GM12864 (cell line): ENCODE measurements at places on chromosomes 12 and 14.

- DNase-seq, result no peak
Observed at GRCh38 chr12:62618319-62618718, 151.7 kb downstream of the MON2 start.

DNA sequence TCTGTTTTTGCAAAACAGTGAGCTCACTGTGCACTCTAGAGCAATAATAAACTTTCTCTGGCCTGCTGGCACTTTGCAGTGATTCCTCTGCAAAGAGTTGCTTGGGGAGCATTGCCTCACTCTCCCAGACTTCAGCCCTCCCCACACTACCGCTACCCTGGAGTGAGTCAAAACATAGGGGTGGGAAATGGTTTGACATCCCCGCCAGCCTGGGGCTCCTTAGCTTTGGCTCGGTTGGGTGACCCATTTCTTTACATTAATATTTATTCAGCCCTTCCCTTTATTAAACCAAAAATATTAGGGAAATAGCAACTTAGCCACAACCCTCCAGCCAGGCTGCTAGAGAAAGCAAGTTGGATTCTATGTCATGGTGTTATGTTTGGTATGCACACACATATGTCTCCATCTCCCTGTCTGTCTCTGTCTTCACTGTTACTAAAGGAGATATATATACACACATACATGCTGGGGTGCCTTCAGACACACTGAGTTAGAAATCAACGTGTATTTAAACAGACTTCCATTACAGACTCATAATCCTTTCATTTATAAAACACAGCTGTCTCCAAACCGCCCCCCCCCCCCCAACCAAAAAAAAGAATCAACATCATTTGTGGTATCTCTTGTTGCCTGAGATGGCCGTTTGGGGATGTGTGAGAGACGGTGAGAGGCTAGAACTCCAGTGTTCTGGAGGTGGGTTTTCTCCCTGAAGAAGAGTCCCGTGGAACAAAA is 3.4 kb upstream of the IRF2BPL start:
- no peak for DNase-seq

GRCh38 chr14:24095271-24096068 is 1.4 kb downstream of the PCK2 start:
- DNase-seq, result peak; percentile 93

DNA sequence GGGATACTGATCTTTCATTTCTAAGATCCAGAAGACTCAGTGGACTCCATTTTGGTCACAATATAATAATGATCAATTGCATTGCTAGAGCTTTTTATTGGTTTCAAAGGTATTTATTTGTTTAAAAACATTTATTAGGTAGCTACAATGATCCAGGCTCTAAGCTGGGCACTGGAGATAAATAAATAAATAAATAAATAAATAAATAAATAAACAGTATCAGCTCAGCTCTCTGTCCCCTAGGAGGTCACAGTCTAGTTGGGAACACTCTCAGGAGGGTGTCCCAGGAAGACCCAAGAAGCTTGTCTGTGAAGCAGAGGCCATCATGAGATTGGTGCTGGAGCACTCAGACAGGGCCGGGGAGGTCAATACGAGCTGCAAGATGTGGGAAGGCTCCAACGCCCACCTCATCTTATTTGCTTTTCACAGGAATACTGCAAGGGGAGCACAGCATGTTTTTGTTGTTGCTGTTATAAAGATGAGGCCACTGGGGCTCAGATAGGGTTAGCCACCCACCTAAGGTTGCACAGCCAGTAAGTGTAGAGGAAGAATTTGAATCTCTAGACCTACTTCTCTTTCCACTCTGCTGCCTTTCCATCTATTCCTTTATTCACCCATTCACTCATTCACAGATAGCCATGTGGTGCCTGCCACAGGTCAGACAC is 15.5 kb downstream of the ASB2 start:
- no peak for DNase-seq

GRCh38 chr14:104382361-104383087 is 197.0 kb upstream of the C14orf180 start:
- DNase-seq, result no peak

- no peak for DNase-seq
Observed at GRCh38 chr14:94021416-94022157, 4.6 kb upstream of the OTUB2 start.

DNA sequence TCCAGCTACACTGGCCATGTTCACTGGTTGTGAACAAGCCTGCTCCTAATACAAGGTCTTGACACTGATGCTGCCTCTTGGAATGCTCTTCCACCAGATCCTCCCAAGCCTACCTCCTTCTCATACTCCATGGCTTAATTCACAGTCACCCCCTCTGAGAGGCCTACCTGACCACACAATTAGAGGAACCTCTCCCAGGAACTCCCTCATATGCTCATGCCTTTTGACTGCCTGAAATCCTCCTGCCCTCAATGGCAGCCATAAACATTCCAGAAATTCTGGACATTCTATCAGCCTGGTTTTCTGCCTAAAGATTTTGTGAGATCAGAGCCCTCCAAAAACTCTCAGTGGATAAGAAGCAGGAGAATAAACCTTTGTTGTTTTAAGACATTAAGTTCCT is 340.2 kb downstream of the C12orf75 start:
- DNase-seq, result no peak

DNA sequence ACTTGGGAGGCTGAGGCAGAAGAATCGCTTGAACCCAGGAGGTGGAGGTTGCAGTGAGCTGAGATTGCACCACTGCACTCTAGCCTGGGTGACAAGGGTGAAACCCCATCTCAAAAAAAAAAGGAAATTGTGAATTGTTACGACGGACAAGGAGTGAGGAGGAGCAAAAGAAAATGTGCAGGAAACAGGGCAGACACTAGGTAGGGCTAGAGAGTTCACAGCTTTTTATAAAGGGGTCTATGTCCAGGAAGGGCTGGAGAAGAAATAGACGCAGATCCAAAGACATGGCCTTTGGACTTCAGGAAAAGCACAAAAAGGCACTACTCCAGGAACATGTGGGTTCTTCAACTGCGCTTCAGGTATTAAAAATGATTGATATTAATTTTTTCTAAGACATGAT is 34.4 kb downstream of the ATG14 start:
- DNase-seq, result no peak

DNA sequence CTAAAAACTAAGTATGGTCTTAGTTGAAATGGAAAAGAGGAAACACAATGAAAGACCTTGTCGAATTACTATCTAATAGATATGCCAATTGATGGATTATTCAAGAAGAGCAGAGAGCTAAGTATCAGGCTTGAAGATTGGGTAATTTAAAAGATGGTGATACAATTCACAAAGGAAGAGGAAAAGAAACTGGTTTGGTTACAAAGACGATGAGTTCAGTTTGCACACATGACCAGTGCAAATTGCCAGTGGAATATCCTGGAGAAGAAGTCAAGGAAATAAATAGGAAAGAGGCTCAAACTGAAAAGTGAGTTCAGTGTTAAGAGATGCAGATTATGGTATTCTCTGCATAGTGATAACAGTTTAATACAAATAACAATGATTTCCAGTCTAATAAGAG is 2.5 kb upstream of the RAP1B start:
- DNase-seq, result no peak

GRCh38 chr12:93245543-93245942 is 132.2 kb upstream of the NUDT4 start:
- DNase-seq, result peak; percentile 67

- no peak for DNase-seq
Observed at GRCh38 chr14:105151838-105152793, 16.5 kb downstream of the JAG2 start.

DNA sequence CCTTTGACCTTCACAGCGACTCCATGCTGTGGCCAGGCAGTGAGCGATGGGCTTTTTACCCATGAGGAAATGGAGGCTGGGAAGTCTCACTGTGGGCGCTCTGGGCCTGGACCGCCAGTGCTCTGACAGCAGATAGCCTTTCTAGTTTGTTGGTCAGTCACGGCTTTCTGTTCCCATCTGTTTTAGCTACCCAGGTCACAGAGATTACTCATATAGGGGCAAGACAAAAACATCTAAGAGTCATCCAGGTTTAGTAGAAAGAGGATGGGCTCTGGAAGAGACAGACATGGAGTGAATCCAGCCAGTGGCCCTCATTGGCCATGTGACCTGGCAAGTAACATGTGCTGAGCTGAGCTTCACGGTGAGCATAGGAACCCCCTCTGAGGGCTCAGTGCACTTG is 68.6 kb downstream of the MARK3 start:
- DNase-seq, result no peak

DNA sequence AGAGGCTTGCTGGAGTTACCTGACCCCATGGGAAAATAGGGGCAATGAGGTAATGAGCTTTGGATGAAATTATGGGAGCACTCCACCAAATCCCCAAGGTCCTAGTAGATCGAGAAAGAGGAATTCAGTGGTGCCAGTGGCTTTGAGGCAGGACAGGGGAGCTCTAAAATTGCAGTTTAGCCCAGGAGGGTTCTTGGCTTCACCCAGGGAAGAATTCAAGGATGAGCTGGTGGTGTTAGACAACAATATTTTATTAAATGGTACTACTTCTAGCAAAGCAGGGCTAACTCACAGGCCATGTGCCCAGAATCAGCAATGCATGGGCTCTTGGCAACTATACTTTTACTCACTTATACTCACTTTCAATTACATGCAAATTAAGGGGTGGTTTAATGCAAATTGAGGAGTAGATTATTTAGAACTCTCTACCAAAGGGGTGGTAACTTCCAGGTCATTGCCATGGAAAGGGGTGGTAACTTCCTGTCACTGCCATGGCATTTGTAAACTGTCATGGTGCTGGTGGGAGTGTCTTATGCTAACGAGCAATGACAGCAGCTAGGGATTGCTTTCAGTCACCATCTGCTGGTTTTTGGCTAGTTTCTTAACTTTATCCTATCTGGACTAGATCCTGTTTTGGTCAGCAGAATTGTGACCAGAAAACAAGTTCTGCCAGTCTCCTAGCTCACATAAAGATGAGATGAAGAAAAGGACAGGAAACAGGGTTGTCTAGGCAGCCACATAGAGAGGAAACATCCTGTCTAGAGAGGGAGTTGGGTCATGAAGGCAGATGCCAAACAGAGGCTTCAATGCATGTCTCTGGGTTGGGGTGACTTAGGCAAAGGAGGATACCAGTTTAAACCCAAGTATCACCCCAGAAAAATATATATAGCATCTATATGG is 64.7 kb downstream of the ZNF641 start:
- DNase-seq, result no peak

DNA sequence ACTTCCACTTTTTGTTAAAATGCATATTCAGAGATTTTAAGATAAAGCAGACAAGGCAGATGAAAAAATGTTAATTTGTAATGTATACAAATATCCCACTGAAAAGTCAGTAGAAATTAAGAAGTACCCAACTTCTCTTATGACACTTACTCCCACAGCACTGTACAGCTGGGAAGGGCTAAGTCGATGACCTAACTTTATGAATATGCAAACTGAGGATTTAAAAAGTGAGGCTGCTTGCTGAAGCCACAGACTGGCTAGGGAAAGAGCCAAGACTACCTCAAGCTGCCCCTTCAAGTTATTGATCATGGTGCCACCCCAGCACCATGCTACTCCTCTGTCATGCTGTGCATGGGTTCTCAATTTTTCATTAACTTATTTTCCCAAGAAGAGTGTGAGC is 17.0 kb downstream of the PPM1H start:
- DNase-seq, result no peak

DNA sequence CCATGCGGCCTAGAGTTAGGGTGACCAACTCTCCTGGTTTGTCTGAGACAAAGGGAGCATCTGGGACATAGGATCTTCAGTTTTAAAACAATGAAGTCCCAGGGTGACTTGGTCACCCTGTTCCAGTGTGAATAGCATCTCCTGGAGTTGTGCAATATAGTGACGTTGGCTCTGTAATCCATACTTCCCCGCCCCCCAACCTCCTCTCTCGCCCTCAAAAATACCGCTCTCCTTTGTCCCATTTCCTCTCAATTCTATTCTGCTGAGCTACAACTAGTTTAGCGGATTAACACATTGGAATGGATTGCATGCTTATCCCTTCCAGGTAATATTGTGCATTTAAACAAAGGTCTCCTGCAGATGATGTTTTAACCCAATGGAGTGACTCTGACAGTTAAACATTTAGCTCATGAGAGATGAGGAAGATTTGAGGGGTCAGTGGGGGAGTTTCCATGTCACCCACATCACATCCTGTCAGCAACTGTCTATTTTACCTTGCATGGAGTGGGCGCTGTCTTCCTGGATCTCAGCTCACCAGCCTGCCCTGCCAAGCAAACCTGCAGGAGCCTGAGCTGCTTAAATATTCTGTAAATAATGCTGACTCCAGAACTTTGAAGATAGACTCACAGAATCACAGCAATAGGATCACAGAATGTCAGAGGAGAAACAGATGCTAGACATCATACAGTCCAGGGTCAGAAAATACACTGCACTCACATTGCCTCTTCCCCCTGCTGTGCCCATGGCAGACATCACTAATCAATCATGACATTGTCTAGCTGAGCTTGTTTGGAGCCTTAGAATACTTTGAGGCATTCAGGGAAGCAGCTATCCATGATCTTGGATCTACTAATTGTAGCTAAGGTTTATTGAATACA is 43.0 kb downstream of the MAP1LC3B2 start:
- no peak for DNase-seq

DNA sequence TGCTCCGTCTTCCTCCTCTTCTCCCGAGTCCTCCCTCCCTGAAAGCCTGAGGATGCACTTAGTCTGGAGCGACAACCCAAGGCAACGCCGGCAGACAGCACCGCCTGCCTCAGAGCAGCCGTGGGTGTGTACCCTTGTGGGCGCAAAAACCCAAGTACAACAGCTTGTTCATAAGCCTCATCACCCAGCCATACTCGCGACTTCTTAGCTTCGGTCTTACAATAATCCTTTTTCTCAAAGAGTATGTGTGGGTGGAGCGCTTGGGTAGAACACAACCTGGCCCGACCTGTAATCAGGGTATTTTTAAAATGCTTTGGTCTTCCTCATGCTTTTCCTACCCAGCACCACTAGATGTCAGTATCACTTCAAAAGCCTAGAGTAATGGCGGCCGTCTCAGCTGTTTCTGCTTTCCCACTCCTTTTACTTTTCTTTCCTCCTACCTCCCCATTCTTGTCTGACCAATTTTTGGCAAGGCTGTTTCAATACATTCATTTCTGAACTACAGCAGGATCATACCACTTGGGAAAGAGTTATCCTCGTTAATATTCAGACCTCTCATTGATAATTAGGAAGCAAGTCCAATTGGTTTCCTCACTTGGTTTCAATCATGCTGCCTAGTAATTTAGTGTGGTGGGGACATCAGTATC is 198.9 kb downstream of the EPS8 start:
- DNase-seq, result peak; percentile 36

DNA sequence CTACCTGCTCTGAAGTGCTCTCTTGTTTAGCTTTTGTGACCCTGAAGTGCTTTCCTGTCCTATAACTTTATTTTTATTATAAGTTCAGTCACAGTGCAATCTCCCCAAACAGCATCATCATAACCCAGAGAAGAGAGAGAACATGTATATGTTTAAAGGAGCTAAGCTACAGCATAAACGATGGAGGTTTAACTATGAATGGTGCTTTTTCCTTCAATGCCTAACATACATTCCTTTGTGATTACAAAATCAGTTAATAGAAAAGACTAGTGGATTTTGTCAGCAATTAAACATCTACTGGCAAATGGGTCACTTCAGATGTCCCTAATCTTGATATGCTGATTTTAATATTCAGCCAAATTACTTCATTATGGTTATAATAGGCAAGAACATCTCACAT is 46.4 kb downstream of the ZFYVE21 start:
- no peak for DNase-seq
